H1 (cell line): ENCODE measurements at places on chromosomes 3 and 15. TPM values are rescaled to one million over a fixed set of nuclear protein-coding genes. Genes with fewer than 3 reads are reported as not detected.

Gene TRAT1
- not detected in 2 replicates for total RNA-seq

Gene LRRN1
- 199 TPM in 2 replicates for total RNA-seq

Gene MUC20
- total RNA-seq = 0.24 TPM in 1 of 2 replicates, not detected in the other

Gene CCNDBP1
- 23.4 TPM in 2 replicates for total RNA-seq

Gene RASL12
- total RNA-seq = 9.3 and 10.3 TPM in 2 replicates
